Thoracic aorta (tissue), 2 donors: ENCODE measurements at places on chromosomes 3 and 15.

GRCh38 chr3:184752361-184752760 lies 40.5 kb upstream of the MAGEF1 start:
- no peak for DNase-seq

- DNase-seq, result no peak
Observed at GRCh38 chr3:59531994-59532393, 482.2 kb upstream of the CFAP20DC start.

GRCh38 chr3:113158171-113158570 lies 53.2 kb upstream of the BOC start:
- no peak for DNase-seq

DNA sequence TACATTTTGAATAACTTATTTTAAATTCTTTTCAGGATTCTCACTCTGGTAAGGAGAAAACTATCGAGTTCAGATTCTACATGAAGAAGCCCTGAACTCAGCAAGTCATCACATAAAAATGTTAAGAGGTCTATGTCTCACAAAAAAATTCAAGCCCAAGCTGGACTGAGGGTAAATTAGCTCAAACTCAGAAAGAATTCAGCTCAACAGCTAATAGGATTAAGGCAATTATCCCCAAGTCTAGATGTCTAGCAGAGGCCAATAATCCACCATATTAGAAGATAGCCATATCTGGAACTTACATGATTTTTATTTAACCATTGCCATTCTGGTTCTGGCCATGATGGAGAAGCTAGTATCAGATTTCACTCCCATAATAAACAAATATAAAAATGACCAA lies 909.7 kb downstream of the PLOD2 start:
- DNase-seq, result no peak

- no peak for DNase-seq
Observed at GRCh38 chr15:38335116-38335515, 82.5 kb downstream of the SPRED1 start.

GRCh38 chr3:44995142-44995770 lies 19.2 kb downstream of the EXOSC7 start:
- no peak for DNase-seq

DNA sequence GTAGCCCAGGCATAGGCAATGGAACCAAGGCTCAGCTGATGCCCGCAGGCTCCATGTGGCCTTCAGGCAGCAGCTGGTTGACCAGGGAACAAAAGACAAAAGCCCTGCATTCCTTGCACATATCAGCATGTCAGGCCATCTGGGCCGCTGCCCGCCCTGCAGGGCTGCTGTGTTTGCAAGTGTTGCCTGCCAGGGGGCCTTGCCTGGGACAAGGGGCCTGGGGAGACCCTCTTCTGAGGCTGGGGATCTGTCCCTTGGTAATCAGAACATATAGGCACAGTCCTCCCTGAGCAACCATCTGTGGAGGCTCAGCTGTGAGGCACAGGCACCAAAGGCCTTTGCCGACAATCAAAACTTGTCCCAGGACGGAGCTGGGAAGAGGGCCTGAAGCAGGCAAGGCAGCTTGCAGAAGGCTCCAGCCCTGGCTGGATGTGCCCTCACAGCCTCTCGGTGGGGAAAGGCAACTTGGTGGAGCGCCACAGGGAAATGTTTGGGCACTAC lies 138.2 kb downstream of the TPRA1 start:
- DNase-seq, result no peak

- no peak for DNase-seq
Observed at GRCh38 chr15:80567721-80568157, 127.4 kb upstream of the ABHD17C start.

DNA sequence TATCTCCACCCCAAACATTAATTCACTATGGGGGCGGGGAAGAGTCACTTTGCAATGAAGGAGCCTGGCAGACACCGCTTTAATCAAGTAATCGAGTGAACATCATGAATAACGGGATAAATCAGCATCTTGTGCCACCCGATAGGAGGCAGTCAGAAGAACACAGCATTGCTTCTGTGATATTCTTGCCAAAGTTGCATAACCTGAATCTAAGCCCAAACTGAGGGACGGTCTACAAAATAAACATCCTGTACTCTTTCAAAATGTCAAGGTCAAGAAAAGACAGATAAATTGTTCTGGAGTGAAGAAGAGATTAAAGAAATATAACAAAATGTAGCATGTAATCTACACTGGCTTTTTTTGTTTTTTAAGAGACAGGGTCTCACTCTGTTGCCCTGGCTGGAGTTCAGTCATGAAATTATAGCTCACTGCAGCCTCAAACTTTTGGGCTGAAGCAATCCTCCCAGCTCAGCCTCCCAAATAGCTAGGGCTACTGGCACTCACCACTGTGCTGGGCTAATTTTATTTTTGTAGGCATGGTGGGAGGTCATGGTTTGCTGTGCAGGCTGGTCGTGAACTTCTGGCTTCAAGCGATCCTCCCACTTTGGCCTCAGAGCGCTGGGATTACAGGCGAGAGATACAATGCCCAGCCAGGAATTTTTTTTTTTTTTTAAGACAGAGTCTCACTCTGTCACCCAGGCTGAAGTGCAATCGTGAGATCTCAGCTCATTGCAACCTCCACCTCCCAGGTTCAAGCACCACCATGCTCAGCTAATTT lies 20.1 kb upstream of the VWA5B2 start:
- DNase-seq, result no peak
